ENCODE measurements at places on chromosomes 6 and 20.

GRCh38 chr20:25221592-25222460, 26.1 kb upstream of the PYGB start:
- DNase-seq: no peak

GRCh38 chr6:40398810-40399477, 188.2 kb downstream of the LRFN2 start:
- no peak for DNase-seq

DNA sequence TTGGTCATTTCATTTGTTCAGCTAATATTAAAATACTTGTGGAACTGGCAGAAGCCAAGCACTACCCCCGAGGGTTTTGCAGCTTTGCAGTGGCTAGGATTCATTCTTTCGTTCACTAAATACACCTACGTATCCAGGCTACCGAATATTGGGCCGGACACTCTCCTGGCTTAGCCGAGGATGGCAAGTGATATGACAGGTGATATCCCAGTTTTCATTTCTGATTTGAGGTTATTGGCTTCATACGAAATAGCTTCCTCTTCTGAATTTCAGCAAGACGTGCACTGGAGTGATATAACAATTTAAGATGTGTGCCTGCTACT, 536 bp upstream of the MTFR2 start:
- no peak for DNase-seq

- DNase-seq: no peak
Measured at GRCh38 chr6:119565893-119566292, 216.3 kb upstream of the MAN1A1 start.

GRCh38 chr6:42451333-42452170, at the start of gene TRERF1:
TRERF1 (minus strand) TSS chr6:42451926; CDS start chr6:42269590, 182,336 bp downstream.
- peak; percentile 60 for DNase-seq

GRCh38 chr6:67888546-67888885, 746.6 kb upstream of the ADGRB3 start:
- no peak for DNase-seq

GRCh38 chr6:26375270-26375669, 7.6 kb upstream of the BTN2A2 start:
- no peak for DNase-seq

DNA sequence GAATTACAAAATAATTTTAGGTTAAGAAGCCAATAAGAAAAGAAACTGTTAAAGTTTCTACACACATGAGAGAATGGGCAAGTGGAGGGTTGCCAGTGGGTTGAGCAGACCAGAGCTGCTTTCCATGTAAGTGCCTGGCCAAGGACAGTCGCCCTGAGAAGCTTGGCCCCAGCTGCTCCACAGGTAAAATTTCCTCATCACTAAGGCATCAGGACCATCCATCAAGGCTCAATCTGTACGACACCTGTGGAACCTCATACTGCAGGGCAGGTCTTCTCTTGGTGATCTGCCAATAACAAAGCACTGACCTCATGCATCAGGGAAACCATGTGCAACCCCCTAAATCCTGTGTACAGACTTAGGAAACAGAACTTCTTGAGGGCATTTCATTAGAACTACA, 115.4 kb downstream of the INSM1 start:
- no peak for DNase-seq

DNA sequence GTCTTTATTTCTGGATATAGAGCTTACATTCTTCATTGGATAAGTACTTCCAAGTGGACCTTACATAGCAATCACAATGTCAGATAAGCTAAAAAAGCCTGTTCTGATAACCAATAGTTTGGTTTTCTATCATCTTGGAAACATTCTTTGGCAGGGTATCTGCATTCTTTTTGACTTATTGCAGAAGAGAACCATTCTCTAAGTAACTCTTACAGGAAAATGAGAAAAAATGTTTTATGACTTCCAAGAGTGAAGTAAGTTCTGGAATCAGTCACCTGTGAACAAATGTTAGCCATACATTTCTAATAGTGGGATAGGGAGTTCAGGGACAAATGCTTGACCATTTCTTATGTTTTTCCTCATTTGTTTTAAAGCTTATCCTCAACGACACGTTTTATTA, 564.0 kb downstream of the CD109 start:
- no peak for DNase-seq

DNA sequence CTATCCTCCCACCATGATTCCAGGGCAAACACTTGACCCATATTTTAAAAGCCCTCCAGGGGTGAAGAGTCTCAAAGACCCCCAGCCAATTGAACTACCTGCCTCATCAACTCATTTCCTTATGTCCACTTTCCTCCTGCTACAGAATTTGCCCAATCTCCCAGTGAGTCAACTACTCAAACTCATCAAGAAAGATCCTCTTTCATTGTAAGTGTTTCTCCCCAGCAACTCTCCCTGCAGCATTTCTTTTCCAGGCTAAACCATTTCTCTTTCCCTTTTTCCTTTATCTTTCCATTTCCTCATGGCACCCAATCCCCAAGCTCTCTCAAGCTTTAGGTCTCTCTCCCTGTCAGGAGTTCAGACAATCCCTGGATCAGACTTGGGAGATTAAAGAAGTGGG, 1.5 kb downstream of the DLK2 start:
- no peak for DNase-seq
